GM18507 (cell line): ENCODE measurements at places on chromosomes 1 and 21.

- no peak for DNase-seq
These were observed 61.7 kb upstream of the EDN2 start for GRCh38 chr1:41545996-41546832.

GRCh38 chr1:60149251-60149650 lies 75.7 kb upstream of the C1orf87 start:
- DNase-seq, result no peak

- DNase-seq, result no peak
These were observed 34.5 kb downstream of the MYOM3 start for GRCh38 chr1:24077278-24077978.

- no peak for DNase-seq
These were observed 107.7 kb downstream of the POU2F1 start for GRCh38 chr1:167328306-167328815.
